ENCODE measurements at places on chromosomes 4 and X. TPM values are rescaled to one million over a fixed set of nuclear protein-coding genes. Genes with fewer than 3 reads are reported as not detected.

DNA sequence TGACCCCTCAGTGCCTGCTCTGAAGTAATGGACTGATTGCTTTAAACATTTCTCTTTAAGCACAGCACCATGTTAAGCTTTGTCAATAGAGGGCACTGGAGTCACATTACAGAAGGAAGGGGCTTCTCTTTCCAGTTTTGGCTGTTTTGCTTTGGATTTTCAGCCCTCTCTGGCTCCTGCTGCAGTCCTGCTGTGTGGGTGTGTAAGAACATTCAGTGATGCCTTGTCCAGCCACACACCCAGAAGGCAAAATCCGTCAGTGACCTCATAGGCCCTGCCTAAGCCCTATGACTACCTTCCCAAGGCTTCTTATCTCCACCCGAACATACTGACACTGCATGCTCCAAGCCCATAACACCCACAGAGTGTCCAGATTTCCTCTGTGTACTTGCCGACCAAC lies 215.3 kb upstream of the CTSO start:
- no peak for DNase-seq
- H3K36me3 ChIP-seq = no peaks in the 10 kb centered on the region
- no peaks in the 10 kb centered on the region for H3K27me3 ChIP-seq

DNA sequence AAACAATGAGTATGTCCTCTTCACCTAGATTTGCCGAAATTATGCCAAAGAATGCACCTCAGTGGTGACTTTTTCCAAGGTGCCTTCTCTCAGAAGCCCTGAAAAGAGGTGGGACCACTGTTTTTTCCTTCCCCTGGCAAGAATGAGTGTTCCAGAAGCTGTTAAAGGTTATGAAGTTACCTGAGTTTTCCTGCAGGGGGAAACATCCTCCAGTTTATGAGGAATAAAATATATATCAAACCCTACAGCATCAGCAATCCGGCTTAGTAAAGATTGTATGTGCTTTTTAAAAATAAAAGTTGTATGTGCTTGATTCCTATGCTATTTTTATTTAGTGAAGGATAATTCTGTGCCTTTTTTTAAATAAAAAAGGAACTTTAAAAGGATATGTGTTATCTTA lies 73.3 kb downstream of the RBM46 start:
- H3K36me3 ChIP-seq = no peaks in the 10 kb centered on the region
- DNase-seq = no peak
- H3K27ac ChIP-seq = no peak overlapping the region
- no peak overlapping the region for H3K4me3 ChIP-seq
- H3K4me1 ChIP-seq = no peaks in the 10 kb centered on the region

DNA sequence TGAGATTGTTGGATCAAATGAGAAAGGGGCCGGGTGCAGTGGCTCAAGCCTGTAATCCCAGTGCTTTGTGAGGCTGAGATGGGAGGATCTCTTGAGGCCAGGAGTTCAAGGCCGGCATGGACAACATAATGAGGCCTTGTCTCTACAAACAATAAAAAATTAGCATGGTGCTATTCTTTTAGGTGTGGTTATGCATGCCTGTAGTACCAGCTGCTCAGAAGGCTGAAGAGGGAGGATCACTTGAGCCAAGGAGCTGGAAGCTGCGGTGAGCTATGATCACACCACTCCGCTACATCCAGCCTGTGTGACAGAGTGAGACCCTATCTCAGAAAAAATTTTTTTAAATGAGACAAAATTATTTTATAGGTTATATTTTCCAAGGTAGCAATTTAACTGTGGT lies 49.7 kb upstream of the TMEM150C start:
- no peak overlapping the region for H3K4me3 ChIP-seq
- no peaks in the 10 kb centered on the region for H3K36me3 ChIP-seq
- H3K4me1 ChIP-seq = no peaks in the 10 kb centered on the region
- H3K27me3 ChIP-seq = no peaks in the 10 kb centered on the region
- H3K27ac ChIP-seq = no peak overlapping the region
- DNase-seq = no peak

PCDH7 gene
- 29.7 TPM for total RNA-seq

FRMD7 gene
- not detected for total RNA-seq

GRCh38 chrX:97398030-97398551 lies 514.4 kb downstream of the RPA4 start:
- no peak overlapping the region for H3K4me3 ChIP-seq
- no peaks in the 10 kb centered on the region for H3K36me3 ChIP-seq
- H3K4me1 ChIP-seq = no peaks in the 10 kb centered on the region
- H3K27ac ChIP-seq = no peak overlapping the region

GAGE12J gene
- total RNA-seq = not detected
